ENCODE measurements at places on chromosomes 11 and 22.

DNA sequence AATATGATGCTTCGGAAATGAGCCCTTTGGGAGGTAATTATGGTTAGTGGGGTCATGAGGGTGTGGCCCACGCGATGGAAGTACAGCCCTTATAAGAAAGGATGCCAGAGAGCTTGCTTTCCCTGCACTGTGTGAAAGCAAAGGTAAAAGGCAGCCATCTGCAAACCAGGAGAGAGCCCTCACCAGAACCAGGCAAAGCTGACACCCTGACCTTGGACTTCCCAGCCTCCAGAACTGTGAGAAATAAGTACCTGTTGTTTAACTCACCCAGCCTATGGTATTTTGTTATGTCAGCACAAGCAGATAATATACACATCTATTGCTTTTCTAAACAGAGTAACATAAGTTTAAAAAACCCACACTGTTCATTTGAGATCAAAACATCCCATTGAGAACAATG, 50.7 kb downstream of the SYN3 start:
- no peak for DNase-seq

DNA sequence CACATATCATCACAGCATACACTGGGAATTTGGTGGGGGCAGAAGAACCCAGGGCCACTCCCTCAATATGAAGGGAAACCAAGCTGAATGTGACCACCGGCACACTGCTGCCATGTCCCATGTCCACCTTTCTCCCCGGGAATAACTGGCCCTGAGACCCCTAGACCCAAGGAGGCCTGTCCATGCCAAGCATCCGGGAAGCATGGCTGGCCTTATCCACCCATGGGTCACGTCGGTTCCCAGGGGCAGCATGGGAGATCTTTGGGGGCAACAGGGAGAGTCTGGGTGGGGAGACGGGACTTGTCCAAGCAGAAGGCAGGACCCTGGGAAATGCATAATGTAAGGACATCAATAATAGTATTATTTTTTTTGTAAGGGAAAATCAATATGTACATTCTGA, 10.4 kb upstream of the MIEF1 start:
- DNase-seq: no peak

DNA sequence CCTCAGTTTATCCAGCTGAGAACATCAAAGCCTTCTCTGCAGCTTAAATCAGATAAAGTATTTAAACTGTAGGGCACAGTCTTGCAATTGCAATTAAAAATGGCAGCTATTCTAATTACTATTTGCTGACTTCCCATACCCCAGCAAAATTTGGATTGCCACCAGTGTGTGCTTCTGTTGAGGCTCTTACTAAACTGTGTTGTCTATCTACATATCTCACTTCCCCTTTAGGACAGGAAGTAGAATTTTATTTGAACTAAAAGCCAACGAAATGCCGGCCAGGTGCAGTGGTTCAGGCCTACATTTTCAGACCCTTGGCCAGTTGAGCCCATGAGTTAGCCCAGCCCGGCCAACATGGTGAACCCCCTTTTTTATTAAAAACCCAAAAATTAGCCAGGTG, 7.1 kb downstream of the SAA4 start:
- DNase-seq: no peak

- no peak for DNase-seq
Measured at GRCh38 chr11:50379484-50379883, 346.8 kb downstream of the OR4C45 start.

DNA sequence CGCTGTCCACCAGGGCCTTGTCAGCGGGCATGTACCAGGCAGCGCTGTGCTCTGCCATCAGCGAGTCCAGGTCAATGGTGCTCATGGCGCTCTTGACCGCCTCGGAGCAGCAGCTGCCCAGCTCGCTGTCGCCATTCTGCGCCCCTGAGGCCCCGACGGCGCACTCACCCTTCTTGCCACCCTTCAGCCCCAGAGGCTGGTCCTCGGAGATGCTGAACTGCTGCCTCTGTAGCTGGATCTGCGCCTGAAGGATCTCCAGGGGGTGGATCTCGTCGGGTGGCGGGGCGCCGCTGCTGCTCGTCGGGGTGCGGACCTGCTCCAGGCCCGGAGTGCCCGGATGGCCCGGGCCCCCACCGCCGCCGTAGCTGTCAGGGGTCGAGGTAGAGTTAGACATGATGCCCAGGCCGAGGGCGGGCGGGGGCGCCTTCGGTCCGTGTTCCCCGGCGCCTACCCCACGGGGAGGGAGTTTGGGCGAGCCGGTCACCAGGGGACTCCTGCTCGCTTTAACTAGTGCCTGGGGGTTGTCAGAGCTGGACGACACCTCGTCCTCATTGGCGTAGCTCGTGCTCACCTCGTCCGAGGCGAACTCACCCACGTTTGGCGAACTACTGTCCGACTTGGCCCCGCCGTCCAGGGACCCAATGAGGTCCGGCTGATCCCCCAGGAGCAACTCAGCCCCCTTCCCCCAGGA, 4.6 kb downstream of the MN1 start:
- DNase-seq: no peak

- DNase-seq: no peak
Measured at GRCh38 chr11:60878245-60879101, 11.1 kb downstream of the ZP1 start.

GRCh38 chr11:117909611-117910382, 19.4 kb downstream of the TMPRSS13 start:
- DNase-seq: no peak

- DNase-seq: no peak
Measured at GRCh38 chr11:133659538-133660201, 127.4 kb upstream of the OPCML start.

Measured in RPMI7951 (cell line).